ENCODE measurements at places on chromosomes 7 and 10. TPM values are rescaled to one million over a fixed set of nuclear protein-coding genes. Genes with fewer than 3 reads are reported as not detected.

GRCh38 chr7:17598846-17599245 lies 300.4 kb downstream of the AHR start:
- DNase-seq = no peak

DNA sequence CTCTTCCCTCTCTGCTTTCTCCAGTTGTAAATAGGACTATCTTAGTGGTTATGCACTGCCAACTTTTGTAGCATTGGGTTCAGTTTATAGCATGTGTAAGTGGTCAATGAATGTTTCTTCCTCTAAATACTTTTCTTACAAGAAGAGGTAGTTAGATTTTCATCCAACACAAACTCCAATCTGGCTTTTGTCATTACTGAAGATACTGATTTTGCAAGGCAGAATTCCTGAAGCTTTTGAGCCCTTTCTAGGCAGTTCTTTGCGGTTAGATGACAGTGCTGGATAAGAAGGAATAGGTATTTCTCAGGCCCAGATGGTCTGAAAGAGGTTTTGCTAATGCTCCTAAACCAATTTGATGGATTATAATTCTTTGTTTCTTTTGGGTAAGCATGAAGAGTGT lies 60.5 kb downstream of the BICC1 start:
- peak; percentile 74 for DNase-seq

- no peak for DNase-seq
Measured at GRCh38 chr7:78983483-78983882, 470.0 kb downstream of the MAGI2 start.

- DNase-seq = peak; percentile 69
Measured at GRCh38 chr7:41656366-41656765, 46.5 kb downstream of the INHBA start.

- no peak for DNase-seq
Measured at GRCh38 chr7:121513105-121513504, 117.0 kb upstream of the FAM3C start.

The RNF148 gene
- 0.64 TPM for total RNA-seq

DNA sequence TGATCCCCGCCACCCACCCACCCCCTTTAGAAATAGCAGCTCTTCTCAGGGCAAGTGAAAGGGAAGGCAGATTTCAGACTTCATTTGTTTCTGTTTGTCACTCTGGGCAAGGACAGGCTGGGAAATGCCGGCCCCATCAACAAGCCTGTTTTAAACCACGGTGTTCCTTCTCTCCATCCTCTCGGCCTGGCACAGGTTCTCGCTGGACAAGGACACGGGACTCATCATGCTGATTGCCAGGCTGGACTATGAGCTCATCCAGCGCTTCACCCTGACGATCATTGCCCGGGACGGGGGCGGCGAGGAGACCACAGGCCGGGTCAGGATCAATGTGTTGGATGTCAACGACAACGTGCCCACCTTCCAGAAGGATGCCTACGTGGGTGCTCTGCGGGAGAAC lies 42.3 kb downstream of the C10orf105 start:
- no peak for DNase-seq

DNA sequence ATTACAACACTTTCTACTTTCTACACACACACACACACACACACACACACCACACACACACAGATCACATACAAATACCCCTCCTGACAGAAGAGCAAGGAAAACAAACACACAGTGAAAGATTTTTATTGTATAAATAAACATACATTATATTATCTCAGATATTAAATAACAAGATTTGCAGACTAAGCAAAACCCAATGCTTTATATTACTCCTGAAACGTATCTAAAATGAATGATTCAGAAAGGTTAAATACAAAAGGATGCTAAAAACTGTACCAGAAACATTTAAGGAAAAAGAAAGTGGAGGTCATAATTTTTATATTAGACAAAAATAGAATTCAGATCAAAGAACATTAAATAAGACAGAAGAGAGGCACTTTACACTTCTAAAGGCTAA lies 208.3 kb upstream of the NPSR1 start:
- DNase-seq = no peak

The GRB10 gene
- total RNA-seq = 23.3 TPM

GRCh38 chr10:84241185-84241790 lies at the start of gene LRIT1:
Gene LRIT1 (minus strand): TSS chr10:84241546. CDS start chr10:84241439, 107 bp downstream.
- no peak for DNase-seq

DNA sequence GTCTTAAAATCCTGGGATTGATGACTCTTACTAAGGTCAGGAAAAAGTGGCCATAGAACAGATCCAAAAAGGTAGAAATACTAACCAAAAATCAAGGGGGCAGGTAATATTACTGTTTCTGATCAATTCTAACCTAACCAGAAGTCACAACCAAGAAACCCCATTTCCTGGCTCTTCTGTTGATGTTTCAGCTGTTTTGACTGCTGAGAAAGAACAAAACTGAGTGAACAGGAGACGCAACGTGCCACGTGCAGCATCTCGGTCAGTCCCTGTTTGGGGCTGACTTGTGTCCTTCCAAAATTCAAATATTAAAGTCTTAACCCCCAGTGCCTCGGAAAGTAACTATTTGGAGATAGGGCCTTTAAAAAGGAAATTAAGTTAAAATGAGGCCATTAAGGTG lies 56.8 kb downstream of the JAZF1 start:
- DNase-seq = no peak

The OR2A1 gene
- total RNA-seq = under 0.01 TPM

DNA sequence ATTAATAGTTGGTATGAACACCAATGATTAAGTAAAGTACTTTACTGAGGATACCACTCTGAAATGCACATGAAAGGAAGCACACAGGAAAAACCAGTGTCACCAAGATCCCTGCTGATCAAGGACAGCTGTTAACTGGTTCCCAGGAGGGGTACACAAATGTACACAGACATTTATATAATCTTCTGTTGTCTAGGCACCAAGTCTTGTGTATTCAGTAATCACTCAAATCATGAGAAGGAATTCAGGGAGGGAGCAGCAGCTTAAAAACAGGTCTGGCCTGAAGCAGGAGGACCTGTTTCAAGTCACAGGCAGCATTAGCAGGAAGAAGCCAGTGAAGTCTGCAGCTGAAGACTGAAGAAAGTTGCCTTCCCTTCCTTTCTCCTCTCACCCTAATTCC lies 18.7 kb downstream of the MPP7 start:
- DNase-seq = no peak

DNA sequence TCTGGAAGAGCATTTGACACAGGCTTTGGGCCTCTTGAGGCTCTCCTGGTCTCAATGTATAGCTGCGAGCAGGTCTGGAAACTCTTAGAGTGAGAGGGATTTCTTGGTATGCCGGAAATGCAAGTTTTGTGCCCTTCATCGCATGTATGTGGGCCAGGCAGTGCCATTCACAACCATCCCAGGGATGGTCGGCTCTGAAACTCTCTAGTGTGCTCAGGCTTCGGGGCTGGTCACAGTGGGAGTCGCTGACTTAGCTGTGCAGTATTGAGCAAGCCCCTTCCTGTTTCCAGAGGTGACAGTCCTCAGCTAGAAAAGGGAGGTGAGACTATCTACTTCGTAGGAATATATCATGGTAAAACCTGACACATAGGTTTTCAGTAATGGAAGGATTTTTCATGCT lies 2.0 kb upstream of the AOAH start:
- no peak for DNase-seq

The CRHR2 gene
- total RNA-seq = not detected

DNA sequence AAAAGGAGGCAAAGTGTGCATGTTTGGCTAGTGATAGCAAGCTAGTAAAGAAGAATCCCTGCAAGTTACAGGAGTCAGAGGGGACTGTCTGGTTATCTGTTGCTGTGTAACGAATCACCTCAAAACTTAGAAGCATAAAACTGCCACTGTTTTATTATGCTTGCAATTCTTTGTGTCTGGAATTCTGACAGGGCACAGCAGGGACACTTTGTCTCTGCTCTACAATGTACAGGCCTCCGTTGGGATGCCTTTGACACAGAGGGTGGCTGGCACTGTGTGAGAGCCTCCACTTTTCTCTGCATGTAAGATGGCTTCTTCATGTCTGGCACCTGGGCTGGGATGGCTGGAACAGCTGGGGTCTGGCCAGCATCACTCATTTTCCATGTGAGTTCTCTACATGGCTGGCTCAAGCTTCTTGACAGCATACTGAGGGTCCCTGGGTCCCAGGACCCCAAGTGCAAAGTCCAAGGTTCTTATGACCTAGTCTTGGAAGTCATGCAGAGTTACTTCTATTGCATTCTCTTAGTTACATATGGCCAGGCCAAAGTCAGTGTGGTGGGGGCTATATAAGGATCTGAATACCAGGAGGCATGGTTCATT lies 276.9 kb downstream of the RPS24 start:
- no peak for DNase-seq

The CRYGN gene
- not detected for total RNA-seq

GRCh38 chr7:151642746-151643145 lies 123.1 kb upstream of the RHEB start:
- DNase-seq = no peak

GRCh38 chr7:147053746-147054145 lies 937.1 kb downstream of the CNTNAP2 start:
- DNase-seq = no peak

DNA sequence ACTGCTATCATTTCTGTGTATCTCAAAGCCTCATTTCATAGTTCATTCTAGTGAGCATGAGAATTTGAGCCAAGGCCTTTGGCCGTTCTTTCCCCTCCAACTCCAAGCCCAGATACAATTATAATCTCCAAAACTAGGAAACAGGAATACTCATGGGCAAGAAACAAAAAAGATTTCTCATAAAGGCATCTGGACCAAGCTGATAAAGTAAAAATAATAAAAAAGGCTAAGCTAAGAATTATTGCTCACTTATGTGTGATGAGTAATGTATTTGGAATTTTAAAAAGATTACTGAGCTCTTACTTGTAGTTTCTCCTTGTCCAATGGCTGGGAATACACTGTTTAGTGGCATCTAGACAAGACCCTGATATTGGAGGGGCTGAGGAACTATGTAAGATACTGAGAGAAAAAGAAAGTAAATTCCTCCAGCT lies 196.4 kb upstream of the POM121L12 start:
- peak; percentile 11 for DNase-seq

GRCh38 chr7:155999631-156000489 lies 187.6 kb upstream of the SHH start:
- DNase-seq = no peak

The RASA4 gene
- 10.4 TPM for total RNA-seq

DNA sequence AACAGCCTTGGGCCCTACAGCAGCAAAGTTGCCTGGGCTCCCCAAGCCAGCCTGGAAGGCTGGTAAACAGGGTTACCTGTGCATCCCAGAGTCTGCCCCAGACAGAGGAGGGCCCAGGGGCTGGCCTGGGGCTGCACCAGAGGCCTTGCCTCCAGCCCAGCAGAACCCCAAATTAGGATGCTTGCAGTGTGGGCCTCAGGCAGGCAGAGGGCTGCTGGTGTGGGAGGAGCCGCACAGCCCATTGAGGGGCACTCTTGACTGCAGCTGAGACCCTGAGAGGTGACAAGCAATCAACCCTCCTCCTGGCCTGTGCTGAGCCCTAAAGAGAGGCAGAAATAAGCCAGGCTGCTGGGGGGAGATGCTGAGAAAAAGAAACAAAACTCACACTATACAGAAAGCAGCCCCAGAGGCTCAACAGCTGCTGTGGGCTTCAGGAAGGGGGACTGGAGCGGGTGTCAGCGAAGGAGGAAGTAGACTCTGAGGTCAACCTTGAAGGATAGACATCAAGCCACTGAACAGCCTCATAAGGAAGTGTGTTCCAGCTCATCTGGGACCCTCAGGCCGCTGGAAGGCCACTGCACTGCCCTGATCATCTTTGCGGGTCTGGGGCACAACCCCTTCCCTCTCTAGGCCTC lies 6.6 kb downstream of the AIFM2 start:
- no peak for DNase-seq

DNA sequence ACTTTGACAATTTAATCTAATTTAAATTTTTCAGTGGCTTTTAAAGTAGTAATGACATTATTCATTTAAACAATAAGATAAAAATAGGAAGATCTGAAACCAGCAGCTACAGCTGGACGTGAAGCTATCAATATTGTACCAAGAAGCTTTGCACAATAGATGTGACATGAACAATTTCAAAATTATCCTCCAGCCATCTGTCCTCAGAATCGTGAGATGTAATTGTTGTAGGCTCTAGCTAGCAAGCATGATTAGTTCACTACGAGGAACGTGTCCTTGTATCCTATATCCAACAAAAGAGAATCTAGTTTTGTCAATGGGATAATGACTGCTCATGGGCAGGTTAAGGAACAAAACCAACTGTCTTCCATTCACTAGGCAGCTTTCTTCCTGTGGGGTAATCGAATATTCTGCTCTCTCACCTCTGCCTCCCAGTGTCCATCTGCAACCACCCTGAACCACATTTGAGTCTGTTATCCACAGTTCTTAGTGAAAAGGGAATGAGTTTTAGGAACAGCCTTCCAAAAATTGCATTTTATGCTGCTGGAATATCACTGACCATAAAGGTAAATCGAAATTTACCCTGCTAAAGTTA lies 247.3 kb downstream of the PARD3 start:
- DNase-seq = no peak

DNA sequence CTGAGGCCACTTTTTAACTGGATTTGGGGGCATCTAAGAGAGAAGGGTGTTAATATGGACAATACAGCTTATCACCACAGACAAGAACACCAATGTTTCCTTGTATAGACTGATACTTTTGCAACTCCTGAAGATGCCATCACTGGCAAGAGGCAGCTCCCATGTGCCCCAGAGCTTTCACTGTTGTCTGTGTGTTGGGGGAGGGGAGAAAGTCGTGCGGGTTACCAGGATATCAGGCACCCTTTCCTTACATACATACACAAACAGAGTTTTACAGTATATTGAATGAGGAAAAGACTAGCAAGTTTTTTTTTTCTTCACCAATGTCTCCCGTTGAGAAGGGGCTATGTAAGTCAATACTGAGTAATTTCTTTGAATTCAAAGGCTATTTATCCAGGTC lies 4.1 kb upstream of the DLX6 start:
- DNase-seq = no peak

The HOXA13 gene
- 2.6 TPM for total RNA-seq

The SPDYE1 gene
- total RNA-seq = not detected

The PRPF18 gene
- 31.6 TPM for total RNA-seq

DNA sequence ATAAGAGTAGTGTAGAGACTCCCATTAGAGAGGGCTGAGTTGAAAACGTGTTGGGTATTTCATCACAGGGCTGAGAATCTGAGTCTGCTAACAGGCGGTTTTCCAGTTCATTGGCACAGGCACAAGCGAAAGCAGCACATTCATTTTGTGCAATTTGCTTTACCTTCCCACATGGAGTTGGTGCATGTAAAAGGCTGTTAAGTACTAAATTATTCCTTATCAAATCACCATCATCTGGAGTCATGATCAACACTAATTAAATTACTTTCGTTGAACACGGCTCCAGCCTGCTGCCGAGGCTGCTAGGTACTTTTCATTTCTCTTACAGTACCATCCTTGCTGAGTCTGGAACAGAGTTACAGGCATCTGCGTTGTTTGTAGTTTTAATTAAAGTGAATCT lies 43.8 kb downstream of the ETV1 start:
- DNase-seq = peak; percentile 82

- peak; percentile 1 for DNase-seq
Measured at GRCh38 chr10:54402576-54402975, 398.5 kb downstream of the PCDH15 start.

- DNase-seq = no peak
Measured at GRCh38 chr10:71363936-71364335, 32.8 kb upstream of the CDH23 start.

The TAF3 gene
- 2.3 TPM for total RNA-seq

- DNase-seq = no peak
Measured at GRCh38 chr10:110008518-110009339, 945 bp downstream of the ADD3 start.

- DNase-seq = no peak
Measured at GRCh38 chr10:10591715-10592341, 425.8 kb upstream of the CELF2 start.

- peak; percentile 41 for DNase-seq
Measured at GRCh38 chr7:30322271-30323005, 38.0 kb downstream of the ZNRF2 start.

The SLC13A1 gene
- not detected for total RNA-seq
